ENCODE measurements at places on chromosomes 11 and 22.

- DNase-seq, result no peak
These were observed 6.9 kb upstream of the RAD9A start for GRCh38 chr11:67384851-67385366.

DNA sequence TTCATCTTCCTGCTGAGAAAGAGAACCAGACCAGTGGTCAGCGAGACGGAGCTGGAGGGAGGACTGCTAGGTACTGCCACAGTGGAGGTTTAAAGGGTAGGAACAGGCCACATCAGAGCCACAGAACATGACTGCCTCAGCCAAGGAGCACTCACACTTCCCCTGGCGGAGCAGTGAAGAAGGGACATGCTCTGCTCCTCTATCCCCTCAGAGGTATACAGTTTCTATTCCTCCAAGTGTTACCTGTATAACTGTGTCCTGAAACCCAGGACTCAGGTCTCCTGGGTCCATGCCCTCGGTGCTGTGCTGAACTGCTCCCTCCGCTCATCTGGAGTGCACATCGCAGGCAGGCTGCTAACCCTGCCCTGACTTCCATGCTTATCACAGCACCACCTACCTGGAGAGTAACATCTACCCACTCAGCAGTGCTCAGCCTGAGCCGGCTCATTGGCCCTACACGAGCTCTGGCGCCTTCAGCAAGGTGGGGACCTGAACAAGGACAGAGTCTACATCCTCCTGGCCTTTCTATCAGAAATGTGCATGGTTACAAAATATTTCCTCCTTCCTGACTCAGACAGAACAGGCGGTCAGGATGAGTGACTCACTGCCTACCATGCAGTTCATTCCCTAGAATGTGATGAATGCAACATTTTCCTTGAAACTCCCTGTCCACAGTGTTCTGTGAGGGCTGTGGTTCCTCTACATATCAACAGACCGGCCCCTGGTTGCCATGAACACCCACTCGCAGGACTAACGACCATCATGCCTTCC is 52.9 kb downstream of the C11orf58 start:
- DNase-seq, result peak; percentile 93

- no peak for DNase-seq
These were observed 23.1 kb upstream of the ANO5 start for GRCh38 chr11:22169833-22170232.

DNA sequence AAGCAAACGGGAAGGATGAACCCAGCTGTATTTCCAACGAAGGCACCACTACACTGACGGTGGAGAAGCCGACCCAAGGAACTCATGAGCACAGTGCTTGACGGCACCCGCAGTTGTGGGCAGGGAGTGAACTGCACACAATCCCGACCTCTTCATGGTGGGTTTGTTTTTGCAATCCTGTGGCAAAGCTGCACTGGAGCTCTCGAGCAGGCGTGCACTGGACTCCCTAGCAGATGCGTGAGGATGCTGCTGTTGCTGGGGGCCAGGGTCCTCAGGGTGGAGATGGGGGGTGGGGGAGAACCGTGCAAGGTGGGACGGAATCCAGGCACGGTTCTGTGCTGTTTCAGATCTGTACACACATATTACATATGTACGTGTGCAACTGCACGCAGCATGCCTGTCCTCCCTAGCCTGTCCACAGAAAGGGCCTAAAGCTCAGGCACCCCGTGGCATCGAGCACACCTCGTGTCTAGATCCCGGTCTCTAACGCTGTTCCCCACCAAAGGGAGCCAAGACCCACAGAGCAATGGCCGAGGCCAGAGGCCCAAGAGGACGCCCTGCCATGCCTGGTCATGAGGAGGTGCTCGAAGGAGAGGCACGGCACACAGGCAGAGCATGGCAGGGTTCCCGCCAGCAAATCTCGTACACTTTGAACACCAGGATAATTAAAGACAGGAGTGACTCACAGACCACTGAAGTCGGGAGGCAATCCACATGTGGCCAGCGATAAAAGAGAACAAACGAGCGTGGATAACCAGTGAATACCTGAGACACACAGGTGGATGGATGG is 17.6 kb downstream of the ALG12 start:
- DNase-seq, result no peak

GRCh38 chr11:67584881-67585873 is 1.6 kb downstream of the GSTP1 start:
- no peak for DNase-seq

- DNase-seq, result no peak
These were observed 509.9 kb upstream of the B3GAT1 start for GRCh38 chr11:134921938-134922337.

- no peak for DNase-seq
These were observed 64.6 kb upstream of the LMO1 start for GRCh38 chr11:8328231-8328794.

DNA sequence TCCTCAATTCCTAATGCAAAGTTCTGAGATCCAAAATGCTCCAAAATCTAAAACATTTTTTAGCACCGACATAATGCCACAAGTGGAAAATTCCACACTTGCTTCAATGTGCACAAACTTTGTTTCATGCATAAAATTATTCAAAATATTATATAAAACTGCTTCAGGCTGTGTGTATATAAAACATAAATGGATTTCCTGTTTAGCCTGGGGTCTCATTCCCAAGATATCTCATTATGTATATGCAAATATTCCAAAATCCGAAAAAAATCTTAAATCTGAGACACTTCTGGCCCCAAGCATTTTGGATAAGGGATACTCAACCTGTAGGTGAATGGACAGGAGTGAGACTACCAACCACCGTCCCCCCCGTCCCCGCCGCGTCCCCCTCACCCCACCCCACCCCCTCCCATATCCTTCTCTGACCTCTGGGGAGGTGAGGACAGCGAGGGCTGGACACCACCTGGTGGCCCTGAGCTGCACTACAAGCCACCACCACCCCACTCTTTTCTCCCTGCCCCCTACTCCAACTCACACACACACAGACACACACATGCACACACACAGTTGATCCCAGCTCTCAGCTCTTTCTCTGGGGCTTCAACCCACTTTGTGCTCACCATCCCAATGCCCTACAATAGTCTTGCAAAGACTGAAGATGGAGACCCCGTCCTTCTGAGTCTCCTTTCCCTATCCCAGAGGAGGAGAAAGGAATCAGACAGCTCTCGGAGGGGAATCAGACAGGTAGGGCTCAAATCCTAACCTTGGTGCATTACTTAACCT is 101.0 kb downstream of the PDE2A start:
- DNase-seq, result peak; percentile 73

GRCh38 chr11:87460279-87460678 is 422.5 kb downstream of the TMEM135 start:
- DNase-seq, result no peak

DNA sequence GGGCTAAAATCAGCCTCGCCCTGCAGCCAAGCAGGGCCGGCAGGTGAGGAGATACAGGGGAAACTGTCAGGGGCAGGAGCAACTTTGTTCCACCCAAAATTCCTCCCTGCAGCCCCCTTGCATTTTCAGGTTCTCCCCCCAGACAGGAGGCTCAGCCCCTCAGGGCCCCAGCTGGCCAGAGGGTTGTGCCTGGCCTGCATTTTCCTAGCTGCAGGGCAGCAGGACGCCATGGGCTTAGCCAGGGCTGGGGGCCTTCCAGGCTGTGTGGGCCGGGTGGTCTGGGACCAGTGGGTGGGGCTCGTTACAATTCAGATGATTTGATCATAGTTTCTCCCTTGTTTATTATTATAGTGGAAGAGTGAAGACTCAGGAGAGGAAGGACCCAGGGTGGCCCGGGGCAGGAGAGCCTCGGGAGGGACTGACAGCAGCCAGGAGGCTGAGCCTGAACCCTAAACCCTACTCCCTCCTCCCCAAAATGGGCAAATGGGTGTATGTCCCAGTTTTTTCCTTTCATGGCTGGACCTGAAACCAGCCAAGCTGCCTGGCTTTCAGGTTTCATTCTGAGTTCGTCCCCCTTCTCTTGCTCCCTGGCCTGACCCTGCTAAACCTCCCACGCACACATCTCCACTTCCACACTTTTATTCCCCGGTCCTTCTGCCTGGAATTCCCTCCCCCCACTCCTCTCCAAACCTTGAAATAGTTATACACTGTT is 40.0 kb downstream of the AHNAK start:
- DNase-seq, result no peak

GRCh38 chr22:50691521-50691920 is 18.9 kb downstream of the SHANK3 start:
- DNase-seq, result no peak

DNA sequence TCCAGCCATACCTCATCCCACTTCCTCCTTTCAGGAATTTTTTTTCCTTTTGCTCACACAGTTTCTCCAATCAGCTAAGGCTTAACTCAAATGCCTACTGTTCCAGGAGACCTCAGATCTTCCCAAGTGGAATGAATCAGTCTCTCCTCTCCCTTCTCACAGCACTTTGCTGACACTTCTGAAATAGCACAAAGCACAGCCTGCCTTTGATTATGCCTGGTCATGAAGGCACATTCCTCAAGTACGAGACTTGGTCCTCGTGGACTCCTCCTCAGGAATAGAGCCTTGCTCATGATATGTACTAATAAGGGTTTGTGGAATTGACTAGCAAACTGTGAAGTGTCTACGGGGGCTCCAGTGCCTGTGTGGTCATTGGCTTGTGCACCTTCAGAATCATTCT is 176.7 kb upstream of the TENM4 start:
- no peak for DNase-seq

DNA sequence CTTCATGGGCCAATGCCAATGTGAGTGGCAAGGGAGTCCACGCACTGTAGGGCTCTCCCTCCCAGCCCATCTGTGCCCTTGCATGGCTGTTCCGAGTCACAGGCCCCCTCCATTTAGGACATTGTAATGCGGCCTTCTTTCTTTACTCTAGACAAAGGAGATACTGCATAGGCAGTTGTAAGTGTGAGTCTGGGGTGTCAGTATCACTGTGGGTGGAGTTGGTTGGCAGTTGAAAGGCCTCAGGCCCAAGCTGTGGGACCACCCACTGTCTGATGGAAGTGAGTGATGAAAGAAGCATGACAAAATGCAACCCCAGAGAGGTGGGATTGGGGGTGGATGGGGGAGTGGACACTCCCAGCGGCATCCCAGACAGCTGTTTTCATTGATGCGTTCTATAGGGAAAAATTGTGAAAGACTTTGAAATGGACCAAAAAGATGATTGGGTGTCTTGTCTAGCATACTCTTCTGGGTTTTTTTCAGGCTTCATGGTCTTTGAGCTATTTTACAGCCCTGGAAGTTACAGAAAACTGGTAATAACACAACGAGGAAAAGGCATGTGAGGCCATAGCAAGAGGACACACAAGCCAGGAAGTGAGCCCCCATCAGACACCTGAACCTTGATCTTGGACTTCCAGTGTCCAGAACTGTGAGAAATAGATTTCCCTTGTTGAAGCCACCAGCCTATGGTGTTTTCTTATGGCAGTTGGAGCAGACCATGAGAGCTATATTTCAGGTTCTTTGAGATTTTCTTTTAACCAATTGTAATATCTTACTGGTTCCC is 114.6 kb downstream of the NECTIN1 start:
- DNase-seq, result no peak

All from hepatic stellate cell (primary cell).